GM20000 (cell line): ENCODE measurements at places on chromosomes 7 and 10.

- DNase-seq, result no peak
Measured at GRCh38 chr10:50651808-50652207, 28.1 kb upstream of the SGMS1 start.

GRCh38 chr7:81672872-81673271 is 97.0 kb downstream of the HGF start:
- no peak for DNase-seq

DNA sequence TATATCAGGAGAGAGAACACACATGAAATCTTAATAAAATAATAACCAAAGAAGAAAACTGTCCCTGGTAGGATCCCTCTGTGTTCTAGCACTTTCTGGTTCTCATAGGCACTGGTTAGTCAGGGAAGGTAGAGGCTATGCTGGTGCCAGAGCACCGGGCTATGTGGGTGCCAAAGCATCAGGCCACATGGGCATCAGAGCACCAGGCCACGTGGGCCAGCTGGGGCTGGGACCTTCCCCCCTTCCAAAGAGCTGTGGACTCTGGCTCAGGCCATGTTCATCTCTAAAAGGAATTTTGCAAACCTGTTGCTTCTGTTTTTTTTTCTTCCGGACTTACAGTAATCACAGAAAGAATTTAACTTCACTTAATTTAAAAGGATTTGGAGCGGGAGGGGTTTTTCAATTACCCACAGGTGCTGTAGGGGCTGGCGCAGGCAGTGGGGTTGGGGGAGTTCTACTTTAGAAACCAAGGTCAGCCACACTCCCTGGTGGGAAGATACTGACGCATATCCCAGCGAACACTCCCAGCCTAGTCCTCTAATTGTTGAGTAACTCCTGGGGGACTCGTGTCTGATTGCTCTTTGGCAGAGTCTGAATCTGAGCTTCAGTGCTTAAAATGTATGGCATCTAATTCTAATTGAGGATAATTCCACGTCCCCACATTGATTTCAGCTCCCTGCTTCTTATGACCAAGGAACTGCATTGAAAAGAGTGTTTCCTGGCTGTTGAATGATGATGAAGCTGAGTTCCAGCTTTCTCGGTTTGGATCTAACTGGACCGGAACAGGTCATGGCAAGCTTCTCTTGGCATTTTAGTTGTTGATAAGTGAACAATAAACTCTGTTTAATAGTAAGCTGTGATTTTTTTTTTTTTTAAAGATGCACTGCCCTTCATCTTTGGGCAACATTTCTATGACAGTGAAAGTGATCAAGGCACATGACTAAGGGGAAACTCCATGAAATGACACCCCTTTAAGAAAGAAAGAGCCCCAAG is 110.7 kb upstream of the FZD8 start:
- DNase-seq, result no peak

GRCh38 chr10:132504501-132505272 is 32.9 kb upstream of the INPP5A start:
- DNase-seq, result no peak

GRCh38 chr7:45704683-45705016 is 130.5 kb downstream of the ADCY1 start:
- DNase-seq, result no peak

DNA sequence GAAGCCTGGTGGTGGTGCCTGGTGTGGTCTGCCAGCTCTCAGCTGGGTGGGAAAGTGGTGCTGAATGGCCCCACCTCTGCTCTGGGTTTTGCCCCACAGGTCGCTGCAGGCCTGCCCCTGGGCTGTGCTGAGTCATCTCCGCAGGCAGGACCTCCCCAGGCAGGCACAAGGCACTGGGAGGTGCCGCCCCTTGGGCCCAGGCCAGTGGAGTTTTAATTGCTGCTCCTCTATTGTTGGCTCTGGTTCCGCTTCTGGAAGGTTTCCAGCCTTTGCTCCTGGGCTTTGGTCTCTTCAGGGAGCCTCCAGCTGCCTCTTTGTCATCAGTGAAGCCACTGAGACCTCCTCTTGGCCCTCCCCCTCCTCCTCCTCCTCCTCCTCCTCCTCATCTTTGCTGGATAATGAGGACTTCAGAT is 180.3 kb upstream of the GRB10 start:
- DNase-seq, result no peak

GRCh38 chr7:137316648-137317353 is 26.7 kb downstream of the PTN start:
- no peak for DNase-seq

DNA sequence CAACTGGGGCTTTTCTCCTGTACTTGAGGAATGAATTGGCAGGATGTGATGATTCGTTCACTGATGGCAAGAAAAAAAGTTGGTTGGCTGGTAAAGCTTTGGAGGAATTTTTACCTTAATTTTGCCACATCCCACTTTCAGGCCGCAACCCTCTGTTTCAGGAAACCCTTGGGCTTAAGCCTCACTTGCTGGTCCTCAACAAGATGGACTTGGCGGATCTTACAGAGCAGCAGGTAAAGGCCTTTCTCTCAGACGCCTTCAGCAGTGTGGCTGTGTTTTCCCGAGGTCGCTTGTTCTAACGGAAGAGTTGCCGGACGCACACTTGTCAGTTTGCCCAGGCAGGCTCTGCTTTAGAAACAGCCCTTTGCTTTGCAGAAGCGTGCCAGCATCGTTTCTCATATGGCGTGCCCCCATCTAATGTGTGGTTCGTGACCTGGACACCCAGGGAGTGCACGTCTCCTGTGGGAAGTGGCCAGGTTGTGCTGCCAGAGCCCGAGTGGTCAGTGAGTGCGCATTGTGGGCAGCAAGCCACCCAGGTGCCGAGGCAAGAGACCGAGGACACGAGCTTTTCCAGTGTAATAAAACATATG is 2.2 kb downstream of the MTG1 start:
- DNase-seq, result no peak

DNA sequence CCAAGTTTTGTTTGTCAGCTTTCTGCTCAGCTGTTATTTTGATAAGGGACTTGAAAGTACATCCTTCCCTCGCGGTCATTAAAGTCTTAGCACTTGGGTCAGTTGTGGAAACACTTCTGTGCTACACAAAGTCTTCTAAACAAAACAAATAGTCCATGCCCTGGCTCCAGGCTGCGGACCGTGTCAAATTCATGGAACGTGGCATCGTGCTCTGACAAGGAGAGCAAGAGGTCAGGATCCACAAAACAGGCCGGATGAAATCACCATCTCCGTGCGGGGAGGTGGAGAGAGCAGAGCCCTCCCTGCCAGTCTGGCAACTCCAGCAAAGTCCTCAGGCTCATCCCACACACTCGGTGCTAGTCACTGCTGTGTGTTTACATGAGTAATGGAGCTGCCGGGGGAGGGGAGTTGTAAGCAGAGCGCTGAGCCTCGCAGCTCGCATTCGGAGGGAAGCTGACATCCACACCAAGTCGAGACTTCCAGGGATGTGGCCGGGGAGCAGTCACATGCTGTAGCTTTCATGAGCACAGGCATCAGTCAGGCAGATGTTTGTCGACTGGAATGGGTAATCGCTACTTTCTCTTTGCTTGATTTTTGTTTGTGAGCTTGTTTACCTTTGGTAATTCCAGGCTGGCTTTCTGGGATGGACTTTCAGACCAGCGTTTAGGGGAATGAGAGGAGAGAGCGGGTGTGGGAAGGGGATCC is 147.6 kb downstream of the ARID5B start:
- DNase-seq, result no peak

- no peak for DNase-seq
Measured at GRCh38 chr7:125112850-125113249, 183.2 kb upstream of the POT1 start.

GRCh38 chr10:96225119-96225518 is 46.2 kb downstream of the BLNK start:
- no peak for DNase-seq

DNA sequence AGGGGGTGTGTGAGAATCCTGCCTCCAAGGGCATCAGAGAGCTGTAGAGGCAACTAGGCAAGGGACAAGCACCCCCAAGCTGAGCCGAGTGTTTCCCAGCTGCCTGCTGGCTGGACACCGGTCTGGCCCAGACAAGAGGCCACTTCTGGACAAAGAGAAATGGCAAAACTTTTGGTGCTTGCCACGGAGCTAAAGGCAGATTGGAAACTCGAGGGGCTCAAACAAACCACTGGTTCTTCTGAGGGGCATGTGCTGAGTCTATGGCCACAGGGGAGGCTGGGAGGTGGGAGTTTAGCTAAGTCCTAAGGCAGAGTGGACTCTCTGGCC is 66.5 kb upstream of the INPP5A start:
- no peak for DNase-seq

DNA sequence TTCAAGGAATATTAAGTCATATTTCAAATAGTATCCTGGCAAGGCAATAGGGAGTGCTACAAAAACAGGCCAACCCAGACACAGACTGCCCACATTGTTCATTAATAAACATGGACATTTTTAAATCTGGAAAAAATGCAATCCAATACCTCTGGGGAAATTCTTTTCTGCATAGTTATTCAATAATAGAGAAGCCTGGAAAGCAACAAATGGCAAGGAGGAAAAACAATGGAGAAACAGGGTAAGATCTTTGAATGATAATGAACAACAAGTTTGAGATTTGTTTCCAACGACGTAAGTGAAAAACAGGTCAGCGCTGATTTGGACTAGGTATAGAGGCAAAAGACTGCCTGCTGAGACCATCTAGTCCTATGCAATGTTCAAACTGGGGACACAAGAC is 44.7 kb upstream of the ZNF800 start:
- no peak for DNase-seq

DNA sequence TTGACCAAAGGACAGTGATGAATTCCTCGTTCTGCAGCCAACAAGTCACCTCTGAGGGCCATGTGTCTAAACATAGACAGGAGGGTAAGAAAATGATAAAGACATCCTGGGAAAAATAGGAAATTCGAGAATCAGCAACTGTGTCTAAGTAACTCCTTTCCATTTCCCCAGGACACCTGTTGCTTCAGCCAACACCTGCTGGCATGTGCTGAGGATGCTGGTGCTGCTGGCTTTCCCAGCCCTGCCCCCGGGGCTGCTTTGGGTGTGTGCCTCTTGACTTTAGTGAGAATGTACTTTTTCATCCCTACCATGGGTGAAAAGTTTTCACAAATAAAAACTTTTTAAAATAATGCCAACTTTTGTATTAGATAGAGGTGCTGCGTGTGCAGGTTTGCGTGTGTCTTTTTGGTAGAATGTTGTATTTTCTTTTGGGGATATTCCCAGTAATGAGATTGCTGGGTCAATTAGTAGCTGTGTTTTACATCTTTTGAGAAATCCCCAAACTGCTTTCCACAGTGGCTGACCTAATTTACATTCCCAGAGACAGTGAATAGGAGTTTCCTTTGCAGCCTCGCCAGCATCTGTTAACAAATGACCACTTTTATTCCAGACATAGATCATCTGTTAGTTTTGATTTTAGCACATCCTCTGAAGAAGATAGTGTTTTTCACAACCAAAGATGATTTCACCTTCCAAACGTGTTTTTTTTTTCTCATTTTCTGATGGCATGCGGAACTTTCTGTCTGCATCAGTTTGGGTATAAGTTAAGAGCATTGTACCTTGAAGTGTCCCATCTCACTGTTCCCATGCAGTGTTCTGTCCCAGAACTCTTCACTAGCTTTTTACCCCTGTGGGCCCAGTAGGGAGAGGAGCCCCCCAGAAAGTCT is 104.2 kb upstream of the ACBD5 start:
- DNase-seq, result no peak

DNA sequence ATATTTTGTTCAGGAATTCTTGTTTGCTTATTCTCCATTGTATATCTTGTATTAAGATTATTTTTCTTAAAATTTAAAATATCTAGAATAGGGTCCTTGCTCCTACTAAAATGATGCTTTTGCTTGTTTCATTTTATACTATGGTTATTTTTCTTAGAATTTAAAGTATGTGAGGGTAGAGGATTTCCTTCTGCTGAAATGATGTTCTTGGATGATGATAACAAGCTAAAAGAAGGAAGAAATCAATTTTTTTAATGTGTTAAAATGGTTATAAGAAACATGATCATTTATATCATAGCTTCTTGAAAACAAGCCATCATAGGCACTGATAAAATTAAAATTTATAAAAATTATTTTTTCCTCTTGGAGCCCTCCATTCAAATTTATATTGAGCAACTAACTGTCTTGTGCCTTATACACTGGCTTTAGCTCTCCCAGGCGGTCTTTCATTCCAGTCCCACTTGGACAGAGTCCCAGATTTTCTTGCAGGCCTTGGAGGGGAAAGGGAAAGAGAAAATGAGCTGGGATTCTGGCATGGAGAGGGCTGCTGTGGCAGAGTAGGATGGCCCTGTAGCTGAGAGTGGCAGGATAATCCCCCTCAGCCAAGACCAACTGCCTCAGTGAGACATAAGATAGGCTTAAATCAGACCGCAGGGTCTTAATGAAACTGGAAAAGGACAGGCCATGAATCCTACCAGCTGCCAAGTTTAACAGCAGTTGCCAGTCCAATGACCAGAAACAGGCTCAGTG is 60.2 kb downstream of the DNAJB9 start:
- DNase-seq, result no peak

DNA sequence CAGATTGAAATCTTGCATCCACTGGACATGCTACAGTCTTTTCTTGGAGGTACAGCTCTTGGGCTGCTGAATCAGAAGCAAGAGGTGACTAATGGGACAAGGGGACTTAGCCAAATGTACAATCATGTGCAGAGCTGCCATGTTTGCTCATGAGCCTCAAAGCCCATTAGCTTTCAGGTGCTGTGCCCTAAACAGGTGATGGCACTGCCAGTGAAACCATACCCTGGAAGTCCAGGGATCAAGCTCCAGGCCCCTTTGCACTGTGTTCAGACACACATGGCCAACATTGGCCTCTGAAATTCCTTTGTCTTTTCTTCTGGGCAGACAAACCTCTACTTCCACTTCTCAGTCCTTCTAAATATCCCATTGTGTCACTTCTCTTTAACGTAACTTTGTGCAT is 328.2 kb downstream of the GRID1 start:
- DNase-seq, result no peak

- DNase-seq, result no peak
Measured at GRCh38 chr7:108057951-108058481, 55.1 kb upstream of the LAMB1 start.

- no peak for DNase-seq
Measured at GRCh38 chr7:112547916-112548315, 67.1 kb downstream of the LSMEM1 start.

GRCh38 chr10:120406376-120406775 is 50.7 kb upstream of the PLPP4 start:
- DNase-seq, result no peak

DNA sequence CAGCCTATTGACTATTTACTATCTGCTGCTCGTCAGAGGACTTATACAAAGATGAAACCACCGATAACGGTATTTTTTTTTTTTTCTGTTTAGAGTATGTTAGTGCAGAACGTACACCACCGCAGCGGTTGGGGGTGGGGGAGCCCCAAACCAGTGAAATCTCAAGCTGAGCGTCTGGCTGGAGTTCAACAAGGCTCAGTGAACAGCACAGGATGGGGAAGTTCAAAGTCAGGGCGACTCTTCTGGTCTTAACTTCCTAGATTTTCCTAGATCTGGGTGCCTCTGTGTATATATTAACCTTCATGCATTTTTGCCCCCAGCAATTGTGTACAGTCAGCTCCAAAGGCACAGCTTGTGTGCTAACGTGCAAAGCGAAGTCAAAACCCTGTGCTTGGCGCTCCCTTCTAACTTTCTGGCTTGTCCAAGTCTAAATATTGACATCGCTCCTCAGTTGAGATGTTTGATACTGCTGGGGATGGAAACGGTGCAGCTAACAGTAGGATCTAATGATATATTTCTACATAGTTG is 1.1 kb downstream of the RHOBTB1 start:
- DNase-seq, result peak; percentile 43
